Uterus (tissue), 4 donors: ENCODE measurements at places on chromosomes 6 and 20. TPM values are rescaled to one million over a fixed set of nuclear protein-coding genes. Genes with fewer than 3 reads are reported as not detected.

- no peak overlapping the region for H3K27ac ChIP-seq
- peaks cover 6% of the 10 kb centered on the region for H3K4me1 ChIP-seq
- no peak overlapping the region for H3K4me3 ChIP-seq
- no peak for DNase-seq
- no peaks in the 10 kb centered on the region for H3K36me3 ChIP-seq
Observed at GRCh38 chr20:62025394-62025793, 40.3 kb downstream of the TAF4 start.

The PRPH2 gene
- total RNA-seq: 5.8 TPM

GRCh38 chr6:8814440-8815000 is 379.2 kb upstream of the SLC35B3 start:
- no peak overlapping the region for H3K4me3 ChIP-seq
- H3K36me3 ChIP-seq: no peaks in the 10 kb centered on the region
- H3K4me1 ChIP-seq: no peaks in the 10 kb centered on the region
- no peak for DNase-seq

GRCh38 chr6:90072935-90073464 is 178.7 kb downstream of the GJA10 start:
- H3K4me3 ChIP-seq: no peak overlapping the region
- no peak for DNase-seq
- H3K27ac ChIP-seq: no peak overlapping the region
- no peaks in the 10 kb centered on the region for H3K4me1 ChIP-seq
- no peaks in the 10 kb centered on the region for H3K36me3 ChIP-seq

The MLN gene
- total RNA-seq: not detected

DNA sequence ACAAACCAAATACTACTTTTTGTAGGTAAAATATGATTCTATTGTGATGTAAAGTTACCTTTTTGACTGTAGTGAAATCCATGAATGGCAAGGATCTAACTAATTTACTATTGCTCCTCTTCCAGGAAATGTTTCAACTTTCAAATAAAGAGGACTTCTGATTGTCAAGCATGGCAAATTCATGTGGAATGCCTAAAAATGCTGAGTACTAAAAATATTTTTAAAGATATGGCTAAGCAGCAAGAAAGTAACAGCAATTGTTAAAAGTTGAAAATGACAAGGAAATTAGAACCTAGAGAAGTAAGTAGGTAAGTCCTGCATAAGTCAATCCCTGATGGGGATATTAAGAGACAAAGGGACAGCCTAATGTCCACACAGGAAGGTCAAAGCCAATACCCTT is 126.0 kb downstream of the BACH2 start:
- no peak overlapping the region for H3K27ac ChIP-seq
- no peak for DNase-seq
- H3K4me3 ChIP-seq: no peak overlapping the region
- no peaks in the 10 kb centered on the region for H3K27me3 ChIP-seq
- peaks cover 5% of the 10 kb centered on the region for H3K4me1 ChIP-seq

GRCh38 chr6:25387911-25388310 is 108.7 kb downstream of the CARMIL1 start:
- no peak for DNase-seq
- no peaks in the 10 kb centered on the region for H3K27me3 ChIP-seq
- no peak overlapping the region for H3K4me3 ChIP-seq

GRCh38 chr6:110331816-110332215 is 26.3 kb downstream of the METTL24 start:
- H3K27ac ChIP-seq: peak overlapping the region; percentile 83
- no peaks in the 10 kb centered on the region for H3K27me3 ChIP-seq
- peak; percentile 65 for DNase-seq
- H3K36me3 ChIP-seq: no peaks in the 10 kb centered on the region

DNA sequence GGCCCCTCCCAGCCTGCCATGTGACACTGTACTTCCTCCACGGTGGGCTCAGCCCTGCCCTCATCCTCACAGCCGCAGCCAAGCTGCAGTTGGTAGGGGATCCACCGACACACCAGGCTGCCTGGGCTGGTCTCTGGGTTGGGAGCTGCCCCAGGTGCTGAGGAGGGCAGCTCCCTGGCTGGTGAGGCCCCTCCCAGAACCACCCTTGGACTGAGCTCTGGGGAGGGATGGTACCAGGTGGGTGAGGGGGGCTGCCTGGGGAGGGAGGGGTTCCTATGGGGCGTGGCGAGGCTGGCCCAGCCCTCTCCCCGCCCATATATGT is 185 bp upstream of the TNFRSF6B start:
- H3K36me3 ChIP-seq: no peaks in the 10 kb centered on the region
- H3K4me1 ChIP-seq: peaks cover 8% of the 10 kb centered on the region
- H3K27ac ChIP-seq: no peak overlapping the region
- no peak overlapping the region for H3K4me3 ChIP-seq
- H3K27me3 ChIP-seq: no peaks in the 10 kb centered on the region
- DNase-seq: no peak

The AGPAT4 gene
- total RNA-seq: 18.1 TPM

- no peaks in the 10 kb centered on the region for H3K36me3 ChIP-seq
- H3K4me1 ChIP-seq: no peaks in the 10 kb centered on the region
- H3K27me3 ChIP-seq: no peaks in the 10 kb centered on the region
Observed at GRCh38 chr6:147468634-147469033, 39.9 kb upstream of the SAMD5 start.

- no peak overlapping the region for H3K27ac ChIP-seq
- no peak for DNase-seq
- H3K4me3 ChIP-seq: no peak overlapping the region
Observed at GRCh38 chr6:87669051-87669450, 33.0 kb downstream of the AKIRIN2 start.

DNA sequence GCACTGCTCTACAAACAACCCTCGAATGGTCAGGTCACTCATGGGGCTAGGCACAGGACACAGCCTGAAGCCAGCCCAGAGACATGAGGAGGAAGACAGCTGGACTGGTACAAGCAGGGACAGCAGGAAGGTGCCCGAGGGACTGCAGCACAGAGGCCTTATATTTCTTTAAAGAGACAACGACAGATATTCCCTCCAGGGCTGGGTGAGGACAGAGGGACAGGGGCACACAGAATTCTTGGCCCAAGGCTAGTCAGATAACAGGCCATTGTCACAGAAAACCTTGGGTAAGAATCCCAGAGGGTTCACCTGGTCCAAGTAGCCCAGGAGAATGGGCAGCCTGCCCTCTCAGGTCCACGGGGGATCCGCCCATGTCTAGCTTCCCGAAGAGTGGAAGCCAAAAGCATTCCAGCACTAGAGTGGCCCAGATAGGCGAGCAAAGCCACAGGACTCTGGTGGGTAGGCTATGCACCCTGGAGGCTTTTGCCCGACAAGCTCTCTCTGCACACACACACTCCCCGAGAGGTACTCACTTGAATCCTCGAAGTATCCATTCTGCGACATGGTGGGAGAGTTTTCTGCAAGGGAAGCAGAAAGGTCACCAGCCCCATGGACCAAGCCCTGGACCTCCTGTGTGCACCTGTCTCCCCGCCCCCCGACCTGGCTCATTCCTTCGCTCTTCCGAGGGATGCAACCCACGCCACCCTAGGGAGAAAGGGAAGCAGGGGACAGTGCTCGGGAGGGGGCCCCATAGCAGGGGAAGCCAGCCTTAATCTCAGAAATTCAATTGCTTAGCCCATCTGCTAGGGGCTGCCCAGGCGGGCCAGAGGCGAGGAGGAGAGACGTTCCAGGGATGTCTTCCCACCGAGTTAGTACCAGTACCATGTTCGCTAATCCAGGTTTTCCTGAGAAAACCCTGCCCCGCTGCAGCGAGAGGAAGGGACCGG is 1.7 kb downstream of the SLC4A11 start:
- DNase-seq: no peak
- peaks cover 14% of the 10 kb centered on the region for H3K27me3 ChIP-seq
- H3K36me3 ChIP-seq: no peaks in the 10 kb centered on the region
- H3K4me1 ChIP-seq: no peaks in the 10 kb centered on the region
- H3K4me3 ChIP-seq: no peak overlapping the region

DNA sequence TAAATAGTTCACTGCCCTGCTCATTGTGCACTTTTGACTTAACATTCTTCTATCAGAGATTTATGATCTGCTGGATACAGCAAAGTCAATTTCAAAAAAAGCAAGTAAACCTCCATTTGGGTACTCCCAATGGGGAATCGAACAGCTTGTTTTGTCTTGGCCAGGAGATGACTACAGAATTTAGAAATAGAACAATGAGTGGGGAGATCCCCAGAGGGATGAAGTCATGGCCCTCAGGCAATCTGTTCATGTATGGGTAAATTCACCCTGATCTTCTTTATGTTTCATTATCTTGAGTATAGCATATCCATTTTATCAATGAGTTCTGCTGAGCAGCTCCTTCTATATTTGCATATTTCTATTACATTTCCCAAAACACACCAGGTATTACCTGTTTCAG is 1681.9 kb downstream of the HACE1 start:
- no peak overlapping the region for H3K27ac ChIP-seq
- H3K4me3 ChIP-seq: no peak overlapping the region
- H3K4me1 ChIP-seq: no peaks in the 10 kb centered on the region
- H3K36me3 ChIP-seq: no peaks in the 10 kb centered on the region
- no peaks in the 10 kb centered on the region for H3K27me3 ChIP-seq

GRCh38 chr6:47111685-47112084 is 69.6 kb upstream of the ADGRF1 start:
- no peak overlapping the region for H3K27ac ChIP-seq
- H3K36me3 ChIP-seq: no peaks in the 10 kb centered on the region
- no peak for DNase-seq

The CLDN20 gene
- not detected for total RNA-seq

- no peak overlapping the region for H3K27ac ChIP-seq
- H3K27me3 ChIP-seq: no peaks in the 10 kb centered on the region
Observed at GRCh38 chr6:70849348-70850069, 107.4 kb downstream of the B3GAT2 start.

The ADGRG6 gene
- total RNA-seq: 3.6 TPM

- no peaks in the 10 kb centered on the region for H3K4me1 ChIP-seq
- DNase-seq: no peak
- H3K4me3 ChIP-seq: no peak overlapping the region
- no peaks in the 10 kb centered on the region for H3K27me3 ChIP-seq
Observed at GRCh38 chr6:109687271-109687761, 3.7 kb downstream of the AK9 start.

The CUTA gene
- total RNA-seq: 135 TPM

DNA sequence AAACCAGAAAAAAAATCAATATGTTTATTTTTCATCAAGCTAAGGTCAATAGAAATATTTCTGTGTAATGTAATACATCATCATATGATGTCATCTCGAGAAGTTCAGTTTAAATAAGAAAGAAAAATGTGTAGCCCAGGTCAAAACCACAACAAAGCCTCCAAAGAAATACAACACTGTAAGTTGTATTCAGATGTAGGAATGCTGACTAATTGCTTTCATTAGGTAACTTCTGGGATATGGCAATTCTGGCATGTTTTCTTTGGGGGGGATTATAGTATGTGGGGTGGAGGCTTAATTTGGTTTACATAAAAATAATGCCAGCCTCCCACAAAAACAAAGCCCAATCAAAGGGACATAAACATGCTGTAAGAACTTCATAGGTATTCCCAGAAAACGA is 881.8 kb upstream of the CITED2 start:
- DNase-seq: no peak
- no peak overlapping the region for H3K27ac ChIP-seq
- no peaks in the 10 kb centered on the region for H3K27me3 ChIP-seq

The COL19A1 gene
- total RNA-seq: not detected

DNA sequence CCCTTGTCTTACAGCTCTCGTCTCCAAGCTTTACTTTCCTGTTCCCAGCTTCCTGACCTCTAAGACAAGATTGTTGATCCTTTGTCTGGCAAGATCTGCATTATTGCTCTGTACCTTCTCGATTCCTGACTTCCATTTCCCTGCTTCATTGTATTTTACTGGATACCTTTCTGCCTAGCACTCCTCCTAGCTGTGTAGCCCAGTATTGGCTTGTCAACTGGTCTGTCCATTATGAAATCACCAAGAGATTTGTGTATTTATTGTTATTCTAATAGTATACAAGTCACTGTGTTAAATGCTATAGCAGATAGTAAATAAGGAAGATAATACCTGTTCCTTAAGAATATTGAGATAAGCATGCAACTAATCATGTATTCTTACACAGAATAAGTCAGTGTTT is 305.4 kb downstream of the CDKAL1 start:
- no peaks in the 10 kb centered on the region for H3K4me1 ChIP-seq
- H3K27me3 ChIP-seq: no peaks in the 10 kb centered on the region
- no peak overlapping the region for H3K27ac ChIP-seq
- H3K4me3 ChIP-seq: no peak overlapping the region

The LRRN4 gene
- 0.73 TPM for total RNA-seq

The NTSR1 gene
- not detected for total RNA-seq

The MDC1 gene
- total RNA-seq: 3.1 TPM

- H3K36me3 ChIP-seq: no peaks in the 10 kb centered on the region
- no peaks in the 10 kb centered on the region for H3K4me1 ChIP-seq
- no peak for DNase-seq
- no peak overlapping the region for H3K27ac ChIP-seq
- H3K27me3 ChIP-seq: no peaks in the 10 kb centered on the region
Observed at GRCh38 chr6:87482366-87482765, 9.6 kb downstream of the SLC35A1 start.

- no peak overlapping the region for H3K4me3 ChIP-seq
- no peaks in the 10 kb centered on the region for H3K27me3 ChIP-seq
- peak overlapping the region; percentile 76 for H3K27ac ChIP-seq
- H3K4me1 ChIP-seq: peaks cover 4% of the 10 kb centered on the region
- no peaks in the 10 kb centered on the region for H3K36me3 ChIP-seq
Observed at GRCh38 chr6:52550870-52551269, 26.0 kb downstream of the TRAM2 start.

DNA sequence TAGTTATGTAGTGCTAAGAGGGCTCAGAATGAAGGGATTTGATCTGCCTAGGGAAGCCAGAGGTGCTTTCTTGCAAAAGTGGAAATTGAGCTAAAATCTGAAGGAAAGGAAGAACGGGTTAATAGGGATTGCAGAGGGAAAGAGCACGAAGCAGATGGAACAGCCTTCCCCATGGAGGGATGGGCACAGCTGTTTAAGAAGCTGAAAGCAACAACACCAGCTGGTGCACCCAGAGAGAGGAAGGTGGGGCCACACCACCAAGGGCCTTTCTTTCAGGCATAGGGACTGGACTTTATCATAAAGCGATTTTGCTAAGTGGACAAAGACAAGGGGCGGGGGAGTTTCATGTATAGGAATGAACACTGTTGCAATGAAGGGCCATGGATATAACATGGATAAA is 65.8 kb upstream of the SNRPB2 start:
- no peak overlapping the region for H3K4me3 ChIP-seq
- no peaks in the 10 kb centered on the region for H3K4me1 ChIP-seq
- no peak overlapping the region for H3K27ac ChIP-seq
- DNase-seq: no peak

- H3K27ac ChIP-seq: no peak overlapping the region
- DNase-seq: no peak
- no peaks in the 10 kb centered on the region for H3K27me3 ChIP-seq
- H3K4me3 ChIP-seq: no peak overlapping the region
- no peaks in the 10 kb centered on the region for H3K4me1 ChIP-seq
- no peaks in the 10 kb centered on the region for H3K36me3 ChIP-seq
Observed at GRCh38 chr6:473356-473755, 81.8 kb downstream of the IRF4 start.
